ENCODE measurements at places on chromosomes 3 and 15. TPM values are rescaled to one million over a fixed set of nuclear protein-coding genes. Genes with fewer than 3 reads are reported as not detected.

DNA sequence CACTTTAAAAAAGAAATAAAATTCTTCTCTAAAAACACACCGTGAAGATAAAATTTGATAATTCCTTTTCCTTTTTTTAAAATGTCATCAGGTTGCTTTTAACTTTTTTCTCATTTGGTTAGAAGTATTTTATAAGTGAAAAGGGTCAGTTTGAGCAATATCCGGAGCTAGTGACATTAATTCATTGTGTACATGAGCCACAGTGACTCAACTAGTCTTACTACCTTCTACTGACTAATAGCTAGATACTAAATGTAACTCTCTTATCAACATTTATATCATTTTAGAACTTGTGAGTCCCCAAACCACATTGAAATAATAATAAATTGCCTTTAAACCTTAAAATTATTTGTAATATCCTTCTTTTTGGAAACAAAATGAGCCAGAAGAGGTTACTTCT lies 101.2 kb upstream of the ZBTB20 start:
- DNase-seq: no peak

GRCh38 chr3:138985932-138986331 lies 20.1 kb downstream of the PRR23A start:
- DNase-seq: no peak

- DNase-seq: no peak
Observed at GRCh38 chr15:22974745-22975144, 5.4 kb downstream of the CYFIP1 start.

NSUN3 gene
- 13.4 TPM for total RNA-seq

SPTBN5 gene
- 2.2 TPM for total RNA-seq

PLOD2 gene
- total RNA-seq: not detected

ITPKA gene
- total RNA-seq: not detected
